CD14-positive monocyte (primary cell): ENCODE measurements at places on chromosomes 3 and 15. TPM values are rescaled to one million over a fixed set of nuclear protein-coding genes. Genes with fewer than 3 reads are reported as not detected.

Gene LIPH
- polyA plus RNA-seq, result not detected in 2 replicates

DNA sequence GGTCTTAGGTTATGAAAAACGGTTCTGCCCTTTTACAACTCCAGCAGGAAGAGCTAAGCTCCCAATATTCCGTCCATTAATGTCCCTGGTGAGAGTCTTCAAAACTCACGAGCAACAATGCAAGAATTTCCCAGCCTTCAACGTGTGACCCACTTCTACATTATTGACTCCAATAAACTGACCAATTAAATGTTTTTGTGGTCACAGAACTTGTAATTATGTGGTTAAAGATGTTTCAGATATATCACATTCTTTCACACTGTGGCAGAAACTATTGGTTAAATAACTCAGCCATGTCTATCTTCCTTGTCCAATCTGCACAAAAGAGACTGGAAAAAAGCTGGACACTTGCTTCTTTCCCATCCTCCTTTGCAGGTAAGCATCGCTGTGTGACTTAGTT lies 286.6 kb upstream of the ADAMTS9 start:
- no peak for DNase-seq

DNA sequence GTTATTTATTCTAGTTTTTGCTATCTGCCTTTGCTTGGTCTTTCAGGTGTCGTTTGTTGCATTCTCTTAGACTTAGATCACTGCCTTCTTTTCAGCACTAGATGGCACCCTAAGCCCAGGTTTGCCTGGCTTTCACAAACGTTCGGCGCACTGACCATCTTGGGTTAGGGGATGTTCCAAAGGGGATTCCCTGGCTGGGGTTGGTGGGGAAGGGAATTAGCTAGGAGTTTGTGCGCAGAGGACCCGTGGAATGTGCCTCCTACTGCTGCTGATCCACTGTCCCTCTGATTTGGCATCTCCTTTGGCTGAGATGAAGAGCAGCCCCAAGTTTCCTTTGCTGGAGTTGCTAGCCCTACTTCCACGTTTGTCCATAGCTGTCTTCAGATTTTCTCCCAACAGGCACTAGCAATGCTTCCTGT lies 33.9 kb downstream of the PFN2 start:
- DNase-seq, result peak; percentile 7

- DNase-seq, result no peak
Observed at GRCh38 chr15:31830591-31830990, 199.7 kb upstream of the CHRNA7 start.

DNA sequence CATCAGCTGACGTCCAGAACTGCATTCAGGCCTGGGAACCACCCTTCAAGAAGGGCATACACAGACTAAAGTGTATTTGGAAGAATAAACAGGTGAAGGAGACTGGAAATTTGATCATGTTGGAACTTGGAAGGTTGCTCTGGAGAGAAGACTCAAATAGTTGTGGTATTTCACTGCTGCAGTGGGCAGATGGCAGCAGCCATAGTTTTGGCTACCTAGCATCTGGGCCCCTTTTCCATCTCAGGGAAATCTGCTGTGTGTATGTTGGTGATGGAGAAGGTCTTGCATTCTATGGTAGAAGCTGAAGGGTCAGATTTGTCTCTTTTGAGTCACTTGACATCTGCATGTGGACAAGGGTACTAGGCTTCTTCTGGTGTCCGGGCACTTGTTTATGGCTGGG lies 114.4 kb upstream of the FGF7 start:
- no peak for DNase-seq

Gene STRIT1
- polyA plus RNA-seq, result not detected

DNA sequence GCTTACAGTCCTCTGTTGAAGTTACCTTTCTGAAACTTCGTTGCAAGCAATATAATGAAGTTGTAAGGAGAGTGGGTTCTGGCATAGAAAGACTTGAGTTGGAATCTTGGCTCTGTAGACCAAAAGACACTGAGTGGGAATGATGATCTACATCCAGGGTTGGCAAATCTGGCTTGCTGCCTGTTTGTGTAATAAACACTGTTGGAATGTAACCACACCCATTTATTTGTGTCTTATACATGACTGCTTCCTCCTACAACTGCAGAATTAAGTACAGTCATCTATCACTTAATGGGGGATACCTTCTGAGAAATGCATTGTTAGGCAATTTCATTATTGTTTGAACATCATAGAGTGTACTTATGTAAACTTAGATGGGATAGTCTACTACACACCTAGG lies 178.4 kb upstream of the SUCLG2 start:
- DNase-seq, result no peak

- no peak for DNase-seq
Observed at GRCh38 chr3:35335703-35336102, 303.6 kb upstream of the ARPP21 start.

GRCh38 chr3:160921020-160921635 lies 165.1 kb downstream of the PPM1L start:
- peak; percentile 5 for DNase-seq

- peak; percentile 44 for DNase-seq
Observed at GRCh38 chr3:146218880-146219866, 31.7 kb downstream of the PLSCR4 start.

- no peak for DNase-seq
Observed at GRCh38 chr3:110589341-110589740, 482.3 kb upstream of the NECTIN3 start.

DNA sequence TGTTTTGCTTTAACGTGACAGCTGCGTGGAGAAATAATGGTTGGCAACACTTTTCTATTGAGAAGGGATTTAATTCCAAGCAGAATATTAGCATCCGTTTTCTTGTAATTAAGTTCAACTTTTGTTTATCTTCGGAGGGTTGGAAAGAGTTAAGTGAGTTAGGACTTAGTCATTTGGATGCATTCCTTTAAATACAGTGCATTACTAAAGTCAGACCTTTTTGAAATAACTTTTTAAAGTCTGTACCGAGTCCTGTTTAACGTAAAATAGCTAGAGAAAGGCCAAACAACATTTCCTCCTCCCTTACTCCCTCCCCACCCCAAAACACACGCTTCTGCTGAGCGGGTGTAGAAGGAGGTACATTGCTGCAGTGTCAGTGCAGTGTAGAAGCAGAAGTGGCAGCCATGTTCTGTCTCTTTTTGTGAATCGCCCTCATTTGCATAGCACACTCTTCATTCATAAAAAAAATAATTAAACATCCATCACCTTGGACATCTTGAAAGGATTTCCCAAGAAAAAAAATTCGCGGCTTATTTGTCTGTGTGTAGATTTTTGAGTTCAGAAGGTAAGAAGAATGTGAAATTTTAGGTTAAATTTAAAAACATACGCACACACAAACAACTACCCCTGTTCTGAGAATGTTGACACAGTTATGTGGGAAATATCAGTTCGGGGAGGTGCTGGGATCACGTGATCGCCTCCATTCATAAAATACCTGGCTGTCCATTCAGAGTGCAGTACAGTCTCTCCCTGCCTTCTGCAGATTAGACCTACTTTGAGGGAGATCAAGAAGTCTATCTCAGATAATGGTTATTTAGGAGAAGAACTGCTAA lies 1.6 kb downstream of the SPRED1 start:
- peak; percentile 64 for DNase-seq

GRCh38 chr3:79032686-79033318 lies 735.0 kb downstream of the ROBO1 start:
- no peak for DNase-seq

- DNase-seq, result peak; percentile 43
Observed at GRCh38 chr3:52299879-52300611, 12.4 kb downstream of the GLYCTK start.

DNA sequence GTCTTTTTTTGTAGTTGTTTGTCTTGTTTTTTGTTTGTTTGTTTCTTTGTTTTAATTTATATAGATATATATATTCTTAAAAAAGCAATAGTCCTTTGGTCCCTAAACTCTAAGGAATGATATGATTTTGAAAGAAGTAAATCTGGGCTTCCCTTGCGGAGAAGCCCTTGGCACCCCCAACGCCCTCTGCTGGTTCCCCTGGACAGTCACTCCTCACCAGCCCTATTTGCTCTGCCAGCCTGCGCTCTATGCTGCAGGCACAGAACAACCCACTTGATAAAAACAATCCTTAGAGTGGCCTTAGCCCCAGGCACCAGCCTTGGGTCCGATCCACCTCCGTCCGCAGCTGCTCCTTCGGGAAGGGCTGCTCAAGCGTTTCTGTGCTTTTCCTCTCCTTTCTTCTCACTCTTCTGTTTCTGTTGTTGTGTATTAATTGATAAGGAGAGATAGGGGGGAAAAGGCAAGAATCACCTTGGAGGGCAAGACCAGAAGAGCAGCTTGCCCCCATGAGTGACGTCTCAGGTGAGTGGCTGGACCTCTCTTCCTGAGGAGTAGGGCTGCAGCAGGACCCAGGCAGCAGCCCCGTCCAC lies 13.7 kb upstream of the PARP6 start:
- peak; percentile 56 for DNase-seq

Gene CASR
- not detected for polyA plus RNA-seq

Gene SLC4A7
- 5.5 TPM for polyA plus RNA-seq

DNA sequence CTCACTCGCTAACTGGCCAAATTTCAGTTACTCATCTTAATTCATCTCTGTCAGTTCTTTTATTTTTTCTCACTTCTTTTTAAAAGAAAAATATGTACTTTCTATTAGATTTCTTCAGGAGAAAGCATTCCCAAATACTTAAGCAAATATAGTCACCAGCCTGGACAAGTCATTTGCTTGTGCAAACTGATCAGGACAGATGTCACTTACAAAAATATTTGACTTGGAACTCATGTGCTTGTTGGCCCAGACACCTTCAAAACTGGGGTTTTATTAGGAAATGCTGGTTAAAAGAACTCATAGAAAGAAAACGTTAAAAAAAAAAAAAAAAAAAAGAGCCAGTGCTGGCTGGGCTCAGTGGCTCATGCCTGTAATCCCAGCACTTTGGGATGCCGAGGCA lies 31.3 kb upstream of the FOXP1 start:
- DNase-seq, result no peak

GRCh38 chr3:64109438-64109837 lies 86.1 kb upstream of the PSMD6 start:
- no peak for DNase-seq

Gene PPM1L
- 5.5 TPM for polyA plus RNA-seq

- DNase-seq, result no peak
Observed at GRCh38 chr3:135040321-135041240, 245.5 kb downstream of the EPHB1 start.

Gene OSTN
- not detected for polyA plus RNA-seq

Gene IFT57
- polyA plus RNA-seq, result 22.9 TPM

DNA sequence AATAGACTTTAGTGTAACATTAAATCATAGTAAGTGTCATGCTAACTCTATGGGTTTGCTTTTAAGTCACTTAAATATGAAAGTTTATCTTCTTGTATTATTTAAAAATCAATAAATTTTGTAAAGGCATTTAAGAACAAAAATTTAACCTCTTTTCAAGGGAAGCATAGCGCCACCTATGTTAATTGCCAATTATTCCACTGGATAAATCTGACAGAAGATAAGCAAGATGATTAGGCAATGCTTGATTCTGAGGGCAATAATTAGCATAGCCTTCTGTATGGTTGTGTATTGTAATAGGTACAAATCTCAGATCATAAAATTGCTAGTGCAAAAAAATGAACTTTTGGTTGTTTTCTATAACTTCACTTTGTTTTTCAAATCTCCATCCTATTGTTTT lies 560.1 kb downstream of the GRM7 start:
- no peak for DNase-seq

- no peak for DNase-seq
Observed at GRCh38 chr15:95458721-95459120, 871.8 kb upstream of the NR2F2 start.

DNA sequence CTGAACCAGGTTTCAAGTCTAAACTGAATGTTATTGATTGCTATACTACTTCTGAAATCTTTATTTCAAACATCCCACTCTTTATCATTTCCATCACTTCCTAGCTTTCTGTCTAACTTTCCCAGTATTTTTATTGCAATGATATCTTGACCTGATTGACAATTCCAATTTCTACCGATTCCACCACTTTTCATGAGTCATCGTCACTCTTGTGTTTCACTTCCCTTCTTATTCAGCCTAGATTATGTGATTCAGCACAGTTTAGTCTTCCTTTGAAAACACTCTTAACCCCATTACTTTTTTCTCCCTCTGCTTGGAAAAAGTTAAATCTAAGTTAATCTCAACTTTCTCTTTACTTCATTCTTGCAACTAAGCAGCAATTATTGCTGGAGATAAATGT lies 62.6 kb downstream of the SLC7A14 start:
- peak; percentile 7 for DNase-seq

Gene ZPLD1
- not detected for polyA plus RNA-seq

Gene NANOGP8
- not detected for polyA plus RNA-seq

DNA sequence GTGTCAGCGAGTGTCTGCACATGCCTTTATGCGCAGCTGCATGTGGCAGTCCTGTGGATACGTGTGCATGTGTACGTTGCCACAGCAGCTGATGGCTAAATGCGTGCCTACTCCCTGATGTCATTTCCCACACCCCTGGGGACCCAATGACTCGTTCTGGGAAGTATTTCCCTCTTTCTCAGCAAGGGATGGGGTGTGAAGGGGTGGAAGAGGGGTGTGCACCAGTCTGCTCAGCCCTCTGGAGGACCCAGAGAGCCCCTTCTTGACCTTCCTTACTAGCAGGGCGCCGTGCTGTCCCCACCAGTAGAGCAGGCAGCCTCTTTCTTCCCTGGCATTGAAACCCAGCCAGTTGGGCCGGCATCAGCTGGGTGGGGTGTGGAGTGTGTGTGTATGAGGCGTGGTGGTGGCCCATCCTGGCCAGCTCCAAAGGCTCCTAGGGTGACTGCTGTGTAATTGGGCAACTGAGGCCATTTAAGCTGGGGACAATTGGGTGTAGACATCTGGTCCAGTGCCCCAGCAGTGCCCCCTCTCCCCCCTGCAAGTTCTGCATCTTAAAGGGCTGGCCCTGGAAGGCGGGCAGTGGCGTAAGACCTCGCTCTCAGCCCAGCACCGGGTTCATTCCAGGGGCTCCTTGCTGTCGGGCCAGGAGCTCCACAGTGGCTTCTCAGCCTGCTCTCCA lies 19.2 kb downstream of the SNX33 start:
- DNase-seq, result peak; percentile 48

Gene SLC24A1
- polyA plus RNA-seq, result 0.83 TPM

DNA sequence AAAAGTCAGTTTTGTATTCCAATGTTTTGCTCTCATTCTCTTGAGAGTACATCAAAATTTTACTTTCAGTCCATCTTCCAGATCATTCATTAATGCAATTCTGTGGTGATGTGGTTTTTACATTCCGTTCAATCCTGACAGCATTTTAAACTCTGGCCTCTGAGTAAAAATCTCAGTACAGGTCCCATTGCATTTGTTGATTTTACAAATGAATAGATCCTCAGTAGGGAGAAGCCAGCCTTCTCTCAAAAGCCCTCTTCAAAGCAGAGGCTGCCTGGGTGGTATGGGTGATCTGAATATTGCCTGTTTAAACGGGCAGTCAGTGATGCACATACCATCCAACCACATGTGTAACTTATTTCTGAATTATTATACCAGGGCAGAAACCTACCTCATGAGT lies 72.5 kb upstream of the TSC22D2 start:
- no peak for DNase-seq

- no peak for DNase-seq
Observed at GRCh38 chr3:4799266-4800256, 179.7 kb upstream of the BHLHE40 start.

- no peak for DNase-seq
Observed at GRCh38 chr3:115922681-115923347, 299.5 kb downstream of the GAP43 start.

Gene AADACL2
- not detected for polyA plus RNA-seq

Gene TTC23
- polyA plus RNA-seq, result 0.39 and 0.55 TPM in 2 replicates
